Fibroblast of mammary gland (primary cell): ENCODE measurements at places on chromosomes 1 and 21.

DNA sequence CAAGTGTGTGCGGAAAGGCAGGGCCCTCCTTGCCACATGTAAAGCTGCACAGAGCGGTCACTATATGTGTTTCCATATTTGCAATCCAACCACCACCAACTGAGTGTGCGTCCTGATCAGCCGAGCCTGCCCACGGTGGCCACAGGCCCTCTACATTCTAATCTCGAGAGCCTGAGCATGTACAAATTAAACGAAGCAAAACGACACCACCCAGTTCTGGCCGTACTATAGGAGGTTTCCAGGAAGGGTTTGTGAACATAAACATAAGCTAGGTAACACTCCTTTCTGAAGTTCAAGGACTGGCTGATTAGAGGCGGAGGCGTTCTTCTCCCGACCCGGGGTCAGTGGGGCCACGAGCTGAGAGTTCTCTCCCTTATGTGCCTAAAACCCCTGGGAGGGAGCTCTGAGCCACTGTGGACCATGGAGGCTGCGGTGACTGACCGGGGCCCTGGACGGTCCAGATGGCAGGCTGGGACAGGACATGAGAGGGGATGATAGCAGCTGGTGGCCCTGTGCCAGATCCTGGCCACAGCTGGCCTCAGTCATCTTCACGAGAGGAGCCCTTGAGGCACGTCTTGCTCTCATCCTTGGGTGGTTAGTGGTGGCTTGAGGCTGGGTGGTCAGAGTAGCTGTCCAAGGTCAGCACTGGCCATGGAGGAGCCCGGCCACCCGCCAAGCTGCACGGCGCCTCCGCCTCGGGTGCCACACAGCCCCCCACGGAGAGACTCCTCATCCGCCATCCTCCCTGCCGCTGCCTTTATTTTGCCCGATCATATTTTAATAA lies 39.1 kb upstream of the TRAPPC10 start:
- no peak for DNase-seq

DNA sequence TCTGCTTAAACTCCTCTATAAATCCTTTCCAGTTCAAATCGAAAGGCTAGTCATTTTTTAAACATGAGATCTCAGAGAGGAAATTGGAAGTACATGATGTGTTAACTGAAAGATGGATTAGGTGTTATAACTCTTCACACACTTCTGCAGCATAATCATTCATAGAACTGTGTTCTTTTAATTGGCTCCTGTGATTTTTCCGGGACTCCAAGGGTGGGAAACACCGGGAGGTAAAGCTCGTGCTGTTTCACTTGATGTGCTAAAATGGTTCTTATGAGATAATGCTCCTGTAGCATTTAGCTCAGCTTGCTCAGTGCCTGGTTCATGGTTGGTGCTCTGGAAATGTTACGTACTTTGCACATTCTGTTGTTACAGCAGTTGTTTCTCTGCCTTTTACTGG lies 40.2 kb downstream of the CC2D1B start:
- no peak for DNase-seq

GRCh38 chr1:235918032-235918431 lies 51.3 kb upstream of the LYST start:
- no peak for DNase-seq

GRCh38 chr1:69438056-69438795 lies 129.5 kb upstream of the LRRC7 start:
- DNase-seq = no peak
